Right ventricle myocardium superior (tissue), 1 donor: ENCODE measurements at places on chromosomes 1 and 21.

DNA sequence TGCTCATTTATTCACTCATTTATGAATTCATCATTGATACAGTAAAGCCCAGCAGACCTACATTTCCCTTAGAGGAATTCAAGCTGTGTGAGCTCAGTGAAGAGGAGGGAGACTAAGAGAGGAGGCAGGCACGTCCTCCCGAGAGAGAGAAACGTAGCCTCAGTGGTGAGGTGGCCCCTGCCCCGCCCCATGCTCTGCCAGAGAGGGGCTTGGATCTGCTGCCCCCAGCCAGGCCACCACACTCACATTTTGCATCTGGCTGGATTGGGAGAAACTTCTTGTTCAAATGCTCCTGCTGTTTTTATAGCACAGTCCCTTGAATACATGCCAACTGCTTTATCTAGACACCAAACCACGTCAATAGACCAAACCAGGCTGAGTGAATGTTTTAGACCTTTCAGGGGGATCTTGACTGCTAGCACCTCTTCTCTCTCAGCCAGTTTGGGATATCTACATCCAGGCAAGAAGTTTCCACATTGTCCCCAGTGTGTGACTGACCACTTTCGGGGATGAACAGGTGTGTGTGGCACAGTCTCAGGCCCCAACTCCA is 67.7 kb upstream of the AJAP1 start:
- no peak for DNase-seq

GRCh38 chr1:3251099-3251806 is 182.2 kb downstream of the PRDM16 start:
- no peak for DNase-seq

DNA sequence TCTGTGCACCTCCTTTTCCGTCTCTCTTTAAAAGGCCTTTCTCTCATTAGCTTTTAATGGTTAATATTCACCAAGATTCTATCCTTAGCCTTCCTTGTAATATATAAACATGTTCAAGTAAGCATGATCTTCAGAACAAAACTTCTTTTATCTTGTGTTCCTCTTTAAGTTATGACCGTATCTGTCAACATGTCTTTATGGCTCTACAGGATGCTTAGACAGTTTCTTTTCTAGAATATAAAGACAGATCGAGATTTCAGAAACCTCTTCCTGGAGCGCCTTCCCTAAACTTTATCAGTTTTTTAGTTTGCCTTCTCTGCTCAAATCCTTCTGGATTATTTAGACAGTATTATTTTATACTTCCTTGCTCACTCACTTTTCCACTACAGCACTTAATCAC is 7.2 kb downstream of the RO60 start:
- no peak for DNase-seq

- no peak for DNase-seq
Observed at GRCh38 chr1:209736490-209737117, 19.2 kb upstream of the TRAF3IP3 start.

DNA sequence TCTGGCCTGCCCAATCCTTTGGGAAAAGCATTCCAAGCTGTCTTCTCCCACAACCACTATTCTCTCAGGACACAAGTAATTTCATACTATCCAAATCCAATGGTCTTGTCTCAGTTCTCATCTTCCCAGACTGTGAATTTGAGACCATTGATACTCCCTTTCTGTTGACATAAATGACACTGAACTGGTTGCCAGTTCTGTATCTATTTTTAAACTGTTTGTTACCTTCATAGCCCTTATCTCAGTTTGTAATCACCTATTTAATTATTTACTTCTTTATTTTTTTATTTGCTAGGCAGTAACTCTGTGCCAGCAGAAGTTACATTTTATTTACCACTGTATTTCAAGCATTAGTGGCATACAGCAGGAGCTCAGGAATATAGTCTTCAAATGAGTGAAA is 24.0 kb downstream of the TCEANC2 start:
- DNase-seq, result no peak

DNA sequence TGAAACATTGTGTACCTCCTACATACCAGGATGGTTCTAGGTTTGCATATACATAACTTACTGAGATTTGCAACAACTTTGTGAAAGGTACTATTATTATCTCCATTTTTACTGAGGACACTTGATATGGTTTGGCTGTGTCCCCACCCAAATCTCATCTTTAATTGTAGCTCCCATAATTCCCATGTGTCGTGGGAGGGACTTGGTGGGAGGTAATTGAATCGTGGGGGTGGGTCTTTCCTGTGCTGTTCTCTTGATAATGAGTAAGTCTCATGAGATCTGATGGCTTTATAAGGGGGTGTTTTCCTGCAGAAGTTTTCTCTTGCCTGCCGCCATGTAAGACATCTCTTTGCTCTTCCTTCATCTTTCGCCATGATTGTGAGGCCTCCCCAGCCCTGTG is 40.1 kb downstream of the IGSF21 start:
- no peak for DNase-seq

GRCh38 chr1:5551274-5551975 is 440.8 kb downstream of the NPHP4 start:
- no peak for DNase-seq

- no peak for DNase-seq
Observed at GRCh38 chr21:31176725-31177124, 138.4 kb upstream of the KRTAP19-8 start.
